ENCODE measurements at places on chromosomes 3 and 15.
A peak's percentile ranks its signal among the peaks of the same experiment; 100 is the strongest.

- DNase-seq, result no peak
Observed at GRCh38 chr15:35986191-35986721, 440.3 kb upstream of the DPH6 start.

GRCh38 chr3:121914081-121914998 lies 20.1 kb downstream of the SLC15A2 start:
- no peak for DNase-seq

GRCh38 chr3:36729204-36730056 lies 34.9 kb downstream of the DCLK3 start:
- peak; percentile 9 for DNase-seq

- DNase-seq, result no peak
Observed at GRCh38 chr3:191358929-191359328, 28.6 kb upstream of the UTS2B start.

DNA sequence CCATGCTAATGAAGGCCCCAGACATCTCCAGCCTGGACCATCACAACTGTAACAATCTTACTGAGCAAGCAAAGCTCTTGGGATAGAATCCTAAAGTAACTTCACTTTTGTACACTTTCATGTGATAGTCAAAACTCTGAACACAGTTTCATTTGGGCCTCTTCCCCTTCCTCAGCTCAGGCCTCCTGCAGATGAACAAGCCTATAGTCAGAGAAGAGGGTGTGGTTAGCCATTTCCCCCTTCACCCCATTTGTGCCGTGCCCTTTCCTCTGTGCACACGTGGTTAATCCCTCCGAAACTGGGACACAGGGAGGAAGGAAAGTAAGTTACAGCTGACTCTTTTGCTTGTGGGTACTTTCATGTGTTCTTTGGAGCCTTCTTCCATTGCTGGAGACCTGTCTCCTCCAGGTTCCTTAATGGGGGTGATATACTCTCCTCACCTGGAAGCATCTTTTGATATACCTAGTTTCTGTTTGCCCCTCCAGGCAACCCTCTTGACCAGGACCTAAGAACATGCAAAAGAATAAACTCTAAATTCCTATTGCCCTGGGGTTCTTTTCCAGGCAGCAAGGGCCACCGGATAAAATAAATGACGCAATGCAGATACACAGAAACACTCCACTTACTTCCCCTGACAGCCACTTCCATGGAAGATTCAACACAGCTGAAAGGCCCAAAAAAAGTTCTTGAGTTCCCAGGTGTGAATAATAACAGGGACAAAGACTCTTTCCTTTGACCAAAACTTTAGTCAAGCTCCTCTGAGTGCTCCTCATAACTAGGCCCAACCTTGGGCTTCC lies 29.6 kb upstream of the CSTA start:
- no peak for DNase-seq

DNA sequence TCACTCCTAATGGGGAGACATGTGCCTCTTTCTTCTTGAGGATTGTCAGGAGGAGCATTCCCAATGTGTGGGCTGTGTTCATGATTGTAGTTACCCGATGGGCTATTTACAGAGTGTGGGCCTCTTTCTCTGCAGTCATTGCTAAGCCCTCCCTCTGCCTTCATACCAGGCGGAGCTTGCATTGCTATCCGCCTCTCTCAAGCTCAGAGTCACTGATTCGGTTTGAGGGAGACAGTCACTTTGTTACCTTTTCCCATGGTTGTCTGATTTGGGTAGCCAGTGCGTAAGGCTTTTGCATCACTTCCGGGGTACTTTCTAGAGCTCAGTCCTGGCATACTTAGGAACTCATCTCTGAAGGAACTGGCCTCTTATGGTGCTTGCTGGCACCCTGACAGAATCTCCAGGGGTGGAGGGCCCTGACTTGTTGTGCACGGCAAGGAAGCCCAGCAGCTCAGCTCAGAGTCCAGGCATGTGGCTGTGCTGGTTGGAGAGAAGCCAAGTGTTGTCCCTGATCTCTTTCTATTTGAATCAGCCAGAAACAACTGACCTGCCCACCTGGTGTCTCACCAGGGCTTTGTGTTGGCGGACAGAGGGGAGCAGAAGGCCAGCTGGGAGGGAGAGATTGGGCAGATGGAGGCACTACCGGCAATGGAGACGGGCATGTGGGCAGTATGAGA lies 79.8 kb downstream of the EPHB1 start:
- DNase-seq, result no peak

GRCh38 chr3:13332158-13332557 lies 88.0 kb downstream of the NUP210 start:
- peak; percentile 94 for DNase-seq

- no peak for DNase-seq
Observed at GRCh38 chr3:105848821-105849220, 20.0 kb downstream of the CBLB start.

GRCh38 chr3:196932600-196932999 lies 9.7 kb downstream of the NCBP2 start:
- no peak for DNase-seq

DNA sequence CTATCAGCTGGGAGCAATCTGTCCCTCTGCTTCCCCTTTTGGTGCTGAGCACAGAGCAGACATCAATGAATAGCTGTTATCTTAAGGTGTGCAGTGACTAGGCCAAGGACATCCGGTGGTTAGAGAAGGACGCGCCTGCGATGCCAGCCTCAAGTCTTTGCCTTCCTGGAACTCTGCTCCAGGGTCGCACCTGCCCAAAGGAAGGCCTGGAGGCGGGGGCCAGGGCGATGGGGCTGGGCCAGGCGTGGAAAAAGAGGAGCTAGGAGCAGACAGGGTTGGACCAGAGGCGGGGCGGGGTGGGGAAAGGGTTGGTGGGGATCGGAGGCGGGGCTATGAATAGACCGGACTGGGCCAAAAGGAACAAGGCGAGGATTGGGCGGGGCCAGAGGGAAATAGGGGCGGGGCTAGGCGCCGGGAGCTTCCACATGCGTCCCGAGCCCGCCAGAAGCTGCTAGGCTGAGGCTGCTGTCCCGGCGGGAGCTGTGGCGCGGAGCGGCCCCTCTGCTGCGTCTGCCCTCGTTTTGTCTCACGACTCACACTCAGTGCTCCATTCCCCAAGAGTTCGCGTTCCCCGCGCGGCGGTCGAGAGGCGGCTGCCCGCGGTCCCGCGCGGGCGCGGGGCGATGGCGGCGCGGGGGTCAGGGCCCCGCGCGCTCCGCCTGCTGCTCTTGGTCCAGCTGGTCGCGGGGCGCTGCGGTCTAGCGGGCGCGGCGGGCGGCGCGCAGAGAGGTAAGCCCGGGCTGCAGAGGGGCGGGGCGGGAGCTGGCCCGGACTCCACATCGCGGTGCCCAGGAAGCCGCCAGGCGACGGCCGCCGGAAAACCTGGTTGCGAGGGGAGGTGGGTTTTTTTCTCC lies at the start of gene CHRNA5:
Gene CHRNA5, plus strand, starts transcription at position 424 of the 854 bp plus-strand sequence. Its CDS starts 200 bp downstream, at position 624.
- DNase-seq, result peak; percentile 94

GRCh38 chr15:69852916-69853315 lies 244.8 kb downstream of the TLE3 start:
- DNase-seq, result no peak
